BJ (cell line): ENCODE measurements at places on chromosomes 6 and 20. TPM values are rescaled to one million over a fixed set of nuclear protein-coding genes. Genes with fewer than 3 reads are reported as not detected.

GRCh38 chr6:132995432-132995831 lies 181.1 kb downstream of the RPS12 start:
- DNase-seq = no peak

DNA sequence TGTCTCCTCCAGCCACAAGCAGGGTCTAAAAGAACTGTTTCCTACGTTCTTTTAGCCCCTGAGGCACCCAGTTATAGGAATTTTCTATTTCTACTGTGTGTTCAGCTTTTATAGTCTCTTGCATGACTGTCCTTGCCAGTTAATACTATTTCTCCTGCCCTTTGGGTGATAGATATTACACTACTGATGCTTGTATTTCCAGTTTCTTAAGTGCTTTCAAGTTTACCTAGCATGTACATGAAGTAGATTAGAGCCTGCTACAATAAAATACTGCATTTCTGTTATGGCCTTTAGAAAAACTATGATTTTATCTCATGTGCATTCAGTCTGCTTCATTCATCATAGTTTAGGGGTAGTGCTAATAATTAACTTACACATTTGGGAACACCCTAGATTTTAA lies 89.6 kb downstream of the FOXO3 start:
- no peak for DNase-seq

The SUMO4 gene
- polyA plus RNA-seq = 0.23 TPM in 1 of 2 replicates, not detected in the other

- DNase-seq = no peak
Observed at GRCh38 chr6:124539096-124539495, 423.1 kb upstream of the RNF217 start.

The CST7 gene
- 0.09 TPM in 1 of 2 replicates, not detected in the other for polyA plus RNA-seq

The ASCC3 gene
- 30.4 and 58.0 TPM in 2 replicates for polyA plus RNA-seq

DNA sequence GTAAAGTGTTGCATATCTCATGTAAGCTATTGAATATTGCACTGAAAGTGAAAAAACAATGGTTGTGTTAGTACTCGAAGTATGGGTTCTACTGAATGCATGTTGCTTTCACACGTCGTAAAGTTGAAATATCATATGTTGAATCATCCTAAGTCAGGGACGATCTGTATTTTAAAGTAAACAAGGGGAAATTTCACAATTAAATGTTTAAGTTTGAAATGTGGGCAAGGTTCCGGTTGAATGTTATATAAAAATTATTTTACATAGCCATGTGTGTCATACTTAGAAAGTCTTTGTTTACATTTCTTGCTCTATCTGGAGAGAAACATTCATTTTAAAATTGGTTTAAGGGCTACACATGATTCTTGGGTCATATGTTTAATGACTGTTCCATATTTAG lies 76.8 kb downstream of the AKAP7 start:
- DNase-seq = no peak

The CST2 gene
- not detected in 2 replicates for polyA plus RNA-seq
